ENCODE measurements at places on chromosomes 2 and 18. TPM values are rescaled to one million over a fixed set of nuclear protein-coding genes. Genes with fewer than 3 reads are reported as not detected.

DNA sequence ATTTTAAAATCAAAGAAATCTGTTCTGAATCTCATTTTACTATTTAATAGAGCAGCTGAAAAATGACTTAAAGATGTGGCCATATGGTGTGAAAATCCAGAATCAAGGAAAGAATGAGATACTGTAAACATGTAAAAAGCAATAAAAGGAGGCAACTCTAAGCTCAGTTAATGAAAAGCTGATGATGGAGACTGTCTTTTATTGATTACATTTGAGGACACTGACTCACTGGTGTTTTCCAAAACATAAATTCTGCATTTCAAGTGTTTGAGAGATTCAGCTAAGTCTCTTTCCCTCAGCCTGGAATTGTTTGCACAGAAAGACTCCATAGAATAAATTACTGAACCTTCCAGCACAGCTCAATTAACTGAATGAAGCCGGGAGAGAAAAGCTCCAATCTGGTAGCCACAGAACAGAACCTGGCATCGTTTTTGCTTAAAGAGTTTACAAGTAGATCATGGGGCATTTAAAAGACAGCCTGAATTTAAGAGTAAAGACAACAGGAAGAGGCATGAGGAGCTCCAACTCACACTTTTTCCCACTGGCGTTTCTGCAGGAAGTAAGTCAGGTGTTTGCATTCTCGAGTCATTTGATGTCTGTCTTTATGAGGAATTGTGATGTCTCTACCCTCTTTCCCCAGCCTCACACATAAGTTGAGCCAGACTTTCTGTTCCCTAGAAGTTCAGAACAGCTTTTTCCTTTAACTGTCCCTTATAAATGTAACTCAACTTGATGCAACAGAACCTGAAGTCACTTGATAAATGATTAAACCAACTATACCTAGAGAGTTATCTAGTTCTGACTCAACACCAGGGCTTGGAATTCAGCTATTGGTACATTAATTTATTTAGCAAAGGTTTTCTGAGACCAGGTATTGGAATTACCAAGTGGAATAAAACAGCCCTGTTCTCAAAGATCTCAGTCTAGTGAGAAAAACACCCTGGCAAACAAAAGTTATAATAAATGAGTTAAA lies 53.3 kb downstream of the FTCDNL1 start:
- H3K27me3 ChIP-seq = no peaks in the 10 kb centered on the region
- no peak overlapping the region for H3K27ac ChIP-seq
- DNase-seq = no peak
- H3K36me3 ChIP-seq = no peaks in the 10 kb centered on the region
- H3K4me3 ChIP-seq = no peak overlapping the region

DNA sequence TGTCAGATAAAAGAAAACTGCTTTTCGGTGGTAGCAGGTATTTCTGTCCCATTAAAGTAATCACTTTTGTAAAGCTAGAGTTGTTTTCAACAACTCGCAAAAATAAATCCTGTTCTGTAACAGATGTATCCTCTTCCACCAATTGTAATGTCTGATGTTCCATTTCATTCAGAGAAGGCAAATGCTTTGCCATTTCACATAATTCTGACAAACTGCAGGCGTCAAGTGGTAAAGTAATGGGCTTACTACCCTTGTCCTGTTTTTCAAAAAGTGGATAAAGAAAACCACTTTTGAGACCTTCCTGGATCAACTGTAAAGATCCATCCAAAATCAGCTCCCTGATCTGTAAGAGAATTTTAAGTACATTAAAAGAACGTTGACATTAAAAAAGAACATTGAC lies 16.6 kb downstream of the METTL4 start:
- H3K36me3 ChIP-seq = no peaks in the 10 kb centered on the region
- no peak overlapping the region for H3K27ac ChIP-seq
- H3K4me3 ChIP-seq = no peak overlapping the region
- no peaks in the 10 kb centered on the region for H3K27me3 ChIP-seq
- H3K4me1 ChIP-seq = peaks cover 3% of the 10 kb centered on the region

DNA sequence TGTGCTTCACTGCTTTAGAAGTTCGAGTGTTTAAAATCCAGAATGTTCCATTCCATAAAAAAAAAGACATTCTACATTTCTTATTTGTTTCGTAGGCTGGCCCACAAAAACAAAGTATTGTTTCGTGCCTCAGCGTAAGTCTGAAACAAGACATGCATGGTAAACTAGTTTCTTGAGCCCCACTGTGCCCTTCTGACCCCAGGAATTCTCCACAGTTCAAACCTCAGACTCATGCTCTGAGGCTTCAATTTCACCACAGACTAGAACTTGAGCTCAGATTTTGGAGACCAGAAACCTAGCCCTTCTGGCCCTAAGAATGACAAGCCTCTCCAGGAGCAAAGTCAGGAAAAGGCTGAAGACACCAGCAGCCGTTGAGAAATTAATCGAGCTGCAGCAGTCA lies 151.5 kb downstream of the SLC8A1 start:
- no peaks in the 10 kb centered on the region for H3K36me3 ChIP-seq
- H3K27ac ChIP-seq = no peak overlapping the region
- DNase-seq = no peak
- H3K4me3 ChIP-seq = no peak overlapping the region

Gene FOXI3
- total RNA-seq = 0.34 TPM

Gene GATA6
- 0.42 TPM for total RNA-seq

GRCh38 chr2:109207176-109207575 lies 78.2 kb downstream of the SH3RF3 start:
- H3K27ac ChIP-seq = no peak overlapping the region
- H3K4me1 ChIP-seq = peaks cover 7% of the 10 kb centered on the region
- no peak for DNase-seq
- no peaks in the 10 kb centered on the region for H3K36me3 ChIP-seq
- peaks cover 2% of the 10 kb centered on the region for H3K27me3 ChIP-seq

GRCh38 chr2:234462218-234462992 lies 34.5 kb downstream of the ARL4C start:
- H3K4me3 ChIP-seq = no peak overlapping the region
- H3K27me3 ChIP-seq = peaks cover 3% of the 10 kb centered on the region
- no peak overlapping the region for H3K27ac ChIP-seq
- DNase-seq = no peak
- H3K36me3 ChIP-seq = no peaks in the 10 kb centered on the region

Gene ALPI
- not detected for total RNA-seq

Gene PID1
- total RNA-seq = 5.3 TPM

GRCh38 chr18:79868811-79869541 lies 71.2 kb downstream of the KCNG2 start:
- peaks cover 2% of the 10 kb centered on the region for H3K4me1 ChIP-seq
- H3K27me3 ChIP-seq = peaks cover under 1% of the 10 kb centered on the region
- H3K4me3 ChIP-seq = no peak overlapping the region

DNA sequence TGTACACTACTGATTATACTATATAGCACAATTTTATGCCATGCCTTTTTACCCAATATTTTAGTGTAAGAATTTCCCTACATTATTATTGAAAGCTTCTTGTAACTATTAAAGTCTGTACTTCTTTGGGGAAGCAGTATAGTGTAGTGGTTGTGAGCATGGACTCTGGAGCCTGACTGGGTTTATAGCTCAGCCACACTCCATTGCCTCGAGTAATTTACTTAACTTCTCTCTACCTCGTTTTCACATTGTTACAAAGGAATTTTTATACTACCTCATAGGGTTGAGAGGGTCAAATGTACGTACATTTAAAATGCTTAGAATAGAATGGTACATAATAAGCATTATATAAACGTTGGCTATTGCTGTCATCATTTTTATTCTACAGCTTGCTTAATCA lies 139.2 kb downstream of the UBR3 start:
- DNase-seq = no peak
- no peak overlapping the region for H3K27ac ChIP-seq
- H3K4me3 ChIP-seq = no peak overlapping the region
- H3K4me1 ChIP-seq = no peaks in the 10 kb centered on the region
- no peaks in the 10 kb centered on the region for H3K27me3 ChIP-seq

Gene DAW1
- total RNA-seq = not detected

- H3K27me3 ChIP-seq = no peaks in the 10 kb centered on the region
- no peaks in the 10 kb centered on the region for H3K36me3 ChIP-seq
Measured at GRCh38 chr2:10732924-10733565, 11.6 kb downstream of the ATP6V1C2 start.

- H3K36me3 ChIP-seq = no peaks in the 10 kb centered on the region
- H3K27ac ChIP-seq = no peak overlapping the region
- DNase-seq = no peak
- H3K27me3 ChIP-seq = peaks cover 3% of the 10 kb centered on the region
- H3K4me1 ChIP-seq = peaks cover 17% of the 10 kb centered on the region
Measured at GRCh38 chr18:49073437-49073836, 122.7 kb upstream of the SMAD7 start.

DNA sequence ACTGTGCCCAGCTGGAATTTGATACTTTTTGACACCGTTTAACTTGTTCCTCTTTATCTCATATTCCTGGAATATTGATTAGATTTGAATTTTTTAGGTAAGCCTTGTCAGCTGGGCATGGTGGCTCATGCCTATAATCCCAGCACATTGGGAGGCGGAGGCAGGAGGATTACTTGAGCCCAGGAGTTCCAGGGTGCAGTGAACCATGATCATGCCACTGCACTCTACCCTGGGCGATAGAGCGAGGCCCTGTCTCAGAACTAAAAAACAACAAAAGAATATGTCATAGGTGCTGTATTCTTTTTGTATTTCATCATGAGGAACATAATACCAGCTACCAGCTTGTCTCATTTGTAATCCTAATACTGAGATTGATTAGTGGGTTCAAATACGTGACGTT lies 90.3 kb downstream of the ZNF532 start:
- H3K27me3 ChIP-seq = peaks cover 2% of the 10 kb centered on the region
- no peak overlapping the region for H3K27ac ChIP-seq
- peaks cover 14% of the 10 kb centered on the region for H3K4me1 ChIP-seq
- H3K4me3 ChIP-seq = no peak overlapping the region
- no peaks in the 10 kb centered on the region for H3K36me3 ChIP-seq
- no peak for DNase-seq

Gene RNF149
- 26.9 TPM for total RNA-seq

DNA sequence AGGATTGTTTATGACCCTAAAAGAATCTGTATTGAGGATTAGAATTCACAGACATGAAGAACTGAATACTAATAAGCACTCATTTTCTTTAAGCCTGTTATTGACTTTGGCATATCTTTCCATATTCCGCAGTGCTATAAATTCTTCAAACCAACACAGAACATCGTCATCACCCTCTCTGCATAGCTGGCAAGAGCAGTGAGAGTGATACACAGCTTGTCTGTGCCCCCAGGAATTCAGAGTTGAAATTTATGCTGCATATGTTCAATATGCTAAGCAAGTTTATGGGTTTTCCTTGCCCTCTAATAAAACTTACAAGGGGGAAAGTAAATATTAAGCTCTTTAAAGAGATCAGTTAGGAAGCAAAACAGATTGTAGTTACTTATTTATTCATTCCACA lies 32.7 kb downstream of the CTLA4 start:
- no peak for DNase-seq
- no peak overlapping the region for H3K27ac ChIP-seq
- no peaks in the 10 kb centered on the region for H3K36me3 ChIP-seq
- no peaks in the 10 kb centered on the region for H3K4me1 ChIP-seq
- no peaks in the 10 kb centered on the region for H3K27me3 ChIP-seq

Gene DLX1
- 0.61 TPM for total RNA-seq

Gene SERPINB3
- not detected for total RNA-seq

DNA sequence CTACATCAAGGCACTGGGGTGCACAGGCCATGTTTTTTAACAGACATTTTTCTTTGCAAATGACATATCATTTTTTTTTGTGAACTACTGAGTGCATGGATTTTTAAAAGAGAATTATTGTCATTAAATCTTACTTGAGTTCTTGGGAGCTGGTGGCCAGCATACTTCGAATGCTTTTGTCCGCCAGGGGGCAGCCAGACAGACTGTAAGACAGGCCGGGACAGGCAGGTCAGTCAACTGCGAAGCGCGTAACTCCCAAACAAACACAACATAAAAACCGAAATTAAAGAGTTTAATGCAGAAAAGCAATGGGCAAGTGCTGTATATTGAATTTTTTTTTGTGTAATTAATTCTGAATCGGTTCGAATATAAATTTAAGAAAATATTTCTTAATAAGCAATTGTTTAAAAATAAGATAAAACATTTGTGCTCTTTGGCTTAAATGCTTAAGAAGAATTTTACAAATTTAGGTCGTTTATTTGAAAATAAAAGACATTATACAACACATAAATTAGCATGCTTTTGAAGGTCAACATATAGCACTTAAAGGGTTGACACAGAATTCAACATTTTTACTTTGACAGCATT lies 142.2 kb upstream of the PXDN start:
- peak; percentile 85 for DNase-seq
- peaks cover 9% of the 10 kb centered on the region for H3K4me1 ChIP-seq
- H3K27ac ChIP-seq = no peak overlapping the region
- H3K4me3 ChIP-seq = no peak overlapping the region
- H3K36me3 ChIP-seq = no peaks in the 10 kb centered on the region
- H3K27me3 ChIP-seq = peaks cover 4% of the 10 kb centered on the region

Gene ICOS
- not detected for total RNA-seq

- H3K27ac ChIP-seq = no peak overlapping the region
- H3K4me1 ChIP-seq = peaks cover 5% of the 10 kb centered on the region
- DNase-seq = no peak
Measured at GRCh38 chr2:224042191-224042696, 3.2 kb upstream of the SERPINE2 start.

DNA sequence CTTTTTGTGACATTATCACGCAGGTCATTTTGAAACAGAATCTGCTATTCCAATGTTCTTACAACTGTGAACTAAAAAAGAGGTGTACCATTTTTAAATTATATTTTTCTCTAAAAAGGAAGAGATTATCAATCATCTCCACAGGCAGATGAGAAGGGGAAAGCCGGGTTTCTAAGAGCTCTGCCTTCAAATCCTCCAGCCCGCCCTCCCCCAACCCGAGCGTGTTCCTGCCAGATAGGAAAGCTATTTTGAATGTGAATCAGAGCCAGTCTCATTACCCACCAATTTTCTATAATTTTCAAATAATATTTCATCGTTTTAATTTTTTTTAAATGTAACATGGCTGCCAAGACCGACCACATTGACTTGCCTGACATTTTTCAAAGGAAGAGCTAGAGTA lies 65.9 kb downstream of the KCNF1 start:
- H3K27me3 ChIP-seq = peaks cover 5% of the 10 kb centered on the region
- H3K4me1 ChIP-seq = peaks cover 39% of the 10 kb centered on the region
- no peak for DNase-seq
- H3K36me3 ChIP-seq = no peaks in the 10 kb centered on the region
- H3K4me3 ChIP-seq = peak overlapping the region; percentile 30
- no peak overlapping the region for H3K27ac ChIP-seq

GRCh38 chr2:64223055-64223454 lies 78.8 kb upstream of the PELI1 start:
- peaks cover 56% of the 10 kb centered on the region for H3K4me1 ChIP-seq
- DNase-seq = no peak

DNA sequence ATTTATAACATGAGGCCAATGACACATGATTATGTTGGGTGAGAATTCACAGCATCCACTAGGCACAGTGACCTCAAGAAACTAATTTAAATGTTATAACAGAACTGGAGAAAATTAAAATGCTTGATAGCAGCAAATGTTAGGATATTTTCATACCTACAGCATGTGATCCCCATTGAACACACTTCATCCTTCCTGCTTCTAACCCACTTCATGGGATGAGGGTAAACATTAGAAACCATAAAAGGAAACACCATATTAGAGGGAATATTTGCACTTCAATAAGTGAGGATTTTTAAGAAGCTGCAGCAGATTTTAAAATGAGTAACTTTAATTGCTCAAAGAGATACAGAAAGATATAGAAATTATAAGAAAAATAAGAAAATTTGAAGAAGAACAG lies 117.1 kb downstream of the FSHR start:
- no peak for DNase-seq
- peaks cover 2% of the 10 kb centered on the region for H3K27me3 ChIP-seq
- peaks cover 9% of the 10 kb centered on the region for H3K4me1 ChIP-seq
- no peaks in the 10 kb centered on the region for H3K36me3 ChIP-seq
- H3K4me3 ChIP-seq = no peak overlapping the region

Gene STEAP3
- total RNA-seq = 2.1 TPM

Gene CDH2
- 224 TPM for total RNA-seq

Gene GAREM2
- 49.3 TPM for total RNA-seq

All from glutamatergic neuron (in vitro differentiated cells).